Stimulated activated CD4-positive, alpha-beta T cell treated with anti-CD3 and anti-CD28 coated beads, Interleukin-12 subunit alpha, Interleukin-12 subunit beta, amount 100 ng/mL, for 48 hours (primary cell): ENCODE measurements at places on chromosomes 2 and 18.

GRCh38 chr18:64083916-64084315 is 65.0 kb downstream of the LINC00305 start:
- DNase-seq = no peak

DNA sequence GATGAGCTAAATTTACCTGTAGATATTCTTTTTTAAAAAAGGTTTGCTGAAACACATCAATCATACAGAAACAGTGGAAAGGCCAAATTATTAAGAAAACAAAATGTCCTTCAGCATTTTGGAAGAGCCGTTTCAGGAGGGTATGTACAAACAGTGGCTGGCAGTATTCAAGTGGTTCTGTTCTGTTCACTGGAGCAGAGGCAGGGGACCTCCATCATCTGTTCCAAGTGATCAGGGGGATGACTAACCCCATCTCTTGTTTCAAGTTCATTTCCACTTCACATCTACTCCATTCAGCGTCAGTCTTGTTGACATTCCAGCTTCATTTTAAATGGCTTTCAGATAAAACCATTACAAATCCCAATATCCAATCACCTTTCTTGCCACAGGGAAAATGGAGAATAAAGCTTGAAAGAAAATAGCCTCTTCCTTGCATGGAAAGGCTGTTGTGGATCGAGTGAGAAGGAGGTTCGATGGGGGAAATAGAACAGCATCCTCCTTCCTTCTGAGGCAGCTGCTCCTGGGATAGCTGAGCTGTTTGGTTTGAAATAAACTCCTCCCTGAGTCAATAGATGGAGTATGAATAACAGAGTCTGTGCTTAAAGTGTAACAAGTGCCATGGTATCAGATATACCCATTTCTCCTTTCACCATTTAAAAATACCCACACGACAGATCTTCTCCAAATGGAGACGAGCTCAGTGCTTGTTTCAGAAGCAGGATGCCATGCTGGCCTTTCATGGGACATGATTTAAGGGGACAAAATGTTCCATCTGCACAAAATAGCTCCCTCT is 63.7 kb upstream of the OTOF start:
- DNase-seq = no peak

GRCh38 chr2:26535663-26536275 is 57.8 kb upstream of the OTOF start:
- DNase-seq = no peak

GRCh38 chr2:15819562-15820256 is 120.6 kb upstream of the MYCN start:
- DNase-seq = no peak

- DNase-seq = no peak
These were observed 44.9 kb downstream of the FIGN start for GRCh38 chr2:163690896-163691295.

- no peak for DNase-seq
These were observed 120.9 kb downstream of the CNTNAP5 start for GRCh38 chr2:124145982-124146381.

DNA sequence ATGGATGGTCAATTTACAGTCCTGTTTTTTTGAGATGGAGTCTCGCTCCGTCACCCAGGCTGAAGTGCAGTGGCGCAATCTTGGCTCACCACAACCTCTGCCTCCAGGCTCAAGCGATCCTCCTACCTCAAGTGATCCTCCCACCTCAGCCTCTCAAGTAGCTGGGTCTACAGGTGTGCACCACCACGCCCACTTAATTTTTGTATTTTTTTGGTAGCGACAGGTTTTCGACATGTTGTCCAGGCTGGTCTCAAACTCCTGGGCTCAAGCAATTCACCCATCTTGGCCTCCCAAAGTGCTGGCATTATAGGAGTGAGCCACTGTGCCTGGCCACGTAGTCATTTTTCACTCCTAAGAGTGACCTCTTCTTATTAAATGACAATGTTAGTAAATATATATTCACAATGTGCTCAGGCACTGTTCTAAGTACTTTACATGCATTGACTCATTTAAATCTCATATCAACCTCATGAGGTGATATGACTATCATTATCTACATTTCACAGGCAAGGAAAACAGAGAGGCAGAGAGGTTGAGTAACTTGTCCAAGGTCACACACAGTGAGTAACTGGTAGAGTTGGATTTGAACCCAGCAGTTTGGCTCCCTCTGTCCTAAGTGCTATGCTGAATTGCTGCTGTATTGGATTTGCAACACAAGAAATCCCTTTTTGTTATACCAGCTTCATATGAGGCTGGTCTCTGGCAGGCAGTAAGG is 5.6 kb upstream of the DIS3L2 start:
- no peak for DNase-seq

- DNase-seq = no peak
These were observed 34.3 kb downstream of the PXDN start for GRCh38 chr2:1709946-1710560.

- no peak for DNase-seq
These were observed 2.8 kb downstream of the C1D start for GRCh38 chr2:68059784-68060525.
